ENCODE measurements at places on chromosomes 7 and 10. TPM values are rescaled to one million over a fixed set of nuclear protein-coding genes. Genes with fewer than 3 reads are reported as not detected.
A peak's percentile ranks its signal among the peaks of the same experiment; 100 is the strongest.

DNA sequence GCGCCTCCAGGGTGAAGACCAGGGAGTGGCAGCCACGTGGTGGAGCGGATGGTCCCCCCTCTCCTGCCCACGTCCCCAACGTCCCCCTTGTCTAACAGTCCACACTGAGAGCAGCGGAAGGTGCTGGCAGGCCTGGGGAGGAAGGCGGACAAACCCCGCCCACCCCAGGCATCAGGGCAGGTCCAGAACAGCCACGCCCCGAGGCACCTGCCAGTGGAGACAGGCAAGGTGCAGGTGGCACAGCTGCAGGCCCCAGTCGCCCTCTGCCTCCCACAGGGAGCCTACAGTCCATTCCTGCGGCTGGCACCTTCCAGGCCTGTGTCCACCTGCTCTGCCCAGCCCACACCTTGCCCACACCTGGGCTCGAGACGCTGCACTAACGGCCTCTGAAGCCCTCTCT, 24.9 kb downstream of the CYP2W1 start:
- no peaks in the 10 kb centered on the region for H3K4me1 ChIP-seq
- H3K4me3 ChIP-seq: no peak overlapping the region

DNA sequence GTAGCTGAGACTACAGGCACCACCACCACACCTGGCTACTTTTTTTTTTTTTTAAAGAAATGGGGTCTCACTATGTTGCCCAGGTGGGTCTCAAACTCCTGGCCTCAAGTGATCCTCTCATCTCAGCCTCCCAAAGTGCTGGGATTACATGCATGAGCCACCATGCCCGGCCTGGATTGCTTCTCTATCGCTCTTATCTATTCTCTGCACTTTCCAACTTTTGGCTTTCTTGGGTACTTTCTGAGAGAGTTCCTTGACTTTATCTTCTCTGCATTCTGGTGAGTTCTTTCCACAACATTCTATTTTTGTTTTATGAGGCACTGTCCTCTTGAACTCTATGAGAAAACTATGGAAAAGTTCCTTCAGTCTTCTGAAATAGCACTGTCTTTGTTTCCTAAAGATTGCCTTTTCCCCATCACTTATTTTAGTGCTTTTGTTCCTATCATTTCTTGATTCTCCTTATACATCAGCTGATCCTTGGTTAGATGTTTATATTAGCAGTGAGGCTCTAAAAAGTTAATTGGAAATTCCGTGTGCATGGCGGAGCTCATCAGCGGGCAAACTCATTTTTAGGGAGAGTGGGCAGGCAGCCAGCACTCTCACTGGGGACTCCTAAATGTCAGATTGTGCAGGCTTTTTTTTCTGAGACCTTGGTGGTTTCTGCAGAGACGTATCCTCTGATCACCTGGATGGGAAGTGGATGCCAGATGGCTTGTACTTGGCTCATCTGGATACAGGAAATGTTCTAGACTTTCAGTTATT, 43.9 kb downstream of the HIP1 start:
- no peak overlapping the region for H3K27ac ChIP-seq
- H3K4me3 ChIP-seq: no peak overlapping the region
- H3K27me3 ChIP-seq: peaks cover 3% of the 10 kb centered on the region

DNA sequence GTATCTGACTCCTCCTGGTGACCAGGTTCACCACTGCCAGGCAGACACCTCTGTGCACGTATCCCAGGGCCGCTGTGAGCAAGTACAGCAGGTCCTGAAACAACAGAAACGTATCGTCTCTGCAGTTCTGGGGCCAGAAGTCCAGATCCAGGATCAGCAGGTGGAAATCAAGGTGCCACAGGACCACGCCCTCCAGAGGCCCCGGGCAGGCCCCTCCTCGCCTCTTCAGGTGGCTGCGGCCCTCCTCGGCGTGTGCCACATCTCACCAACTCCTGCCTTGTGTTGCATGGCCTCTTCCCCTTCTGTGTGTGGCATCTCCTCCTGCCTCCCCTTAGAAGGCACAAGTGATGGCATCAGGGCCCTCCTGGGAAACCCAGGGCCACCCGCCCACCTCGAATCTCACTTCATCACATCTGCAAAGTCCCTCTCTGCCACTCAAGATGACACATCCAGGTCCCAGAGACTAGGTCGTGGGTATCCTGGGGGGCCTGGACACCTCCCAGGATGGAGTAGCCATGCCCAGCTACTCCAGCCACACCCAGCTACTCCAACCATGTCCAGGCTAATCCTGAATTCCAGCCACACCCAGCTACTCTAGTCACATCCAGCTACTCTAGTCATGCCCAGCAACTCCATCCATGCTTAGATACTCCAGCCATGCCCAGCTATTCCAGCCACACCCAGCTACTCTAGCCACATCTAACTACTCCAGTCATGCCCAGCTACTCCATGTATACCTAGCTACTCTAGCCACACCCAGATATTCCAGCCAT, 52.6 kb upstream of the DNAAF5 start:
- H3K36me3 ChIP-seq: peaks cover 32% of the 10 kb centered on the region
- no peaks in the 10 kb centered on the region for H3K27me3 ChIP-seq
- H3K4me3 ChIP-seq: no peak overlapping the region
- no peak for DNase-seq

- H3K27me3 ChIP-seq: peaks cover 1% of the 10 kb centered on the region
- H3K27ac ChIP-seq: no peak overlapping the region
- no peak for DNase-seq
- no peaks in the 10 kb centered on the region for H3K4me1 ChIP-seq
- no peaks in the 10 kb centered on the region for H3K36me3 ChIP-seq
Measured at GRCh38 chr7:70668606-70669358, 463.2 kb upstream of the GALNT17 start.

The CNNM1 gene
- 4.2 TPM for total RNA-seq

The MYL7 gene
- total RNA-seq: not detected

The SLC29A3 gene
- total RNA-seq: 2.8 TPM

DNA sequence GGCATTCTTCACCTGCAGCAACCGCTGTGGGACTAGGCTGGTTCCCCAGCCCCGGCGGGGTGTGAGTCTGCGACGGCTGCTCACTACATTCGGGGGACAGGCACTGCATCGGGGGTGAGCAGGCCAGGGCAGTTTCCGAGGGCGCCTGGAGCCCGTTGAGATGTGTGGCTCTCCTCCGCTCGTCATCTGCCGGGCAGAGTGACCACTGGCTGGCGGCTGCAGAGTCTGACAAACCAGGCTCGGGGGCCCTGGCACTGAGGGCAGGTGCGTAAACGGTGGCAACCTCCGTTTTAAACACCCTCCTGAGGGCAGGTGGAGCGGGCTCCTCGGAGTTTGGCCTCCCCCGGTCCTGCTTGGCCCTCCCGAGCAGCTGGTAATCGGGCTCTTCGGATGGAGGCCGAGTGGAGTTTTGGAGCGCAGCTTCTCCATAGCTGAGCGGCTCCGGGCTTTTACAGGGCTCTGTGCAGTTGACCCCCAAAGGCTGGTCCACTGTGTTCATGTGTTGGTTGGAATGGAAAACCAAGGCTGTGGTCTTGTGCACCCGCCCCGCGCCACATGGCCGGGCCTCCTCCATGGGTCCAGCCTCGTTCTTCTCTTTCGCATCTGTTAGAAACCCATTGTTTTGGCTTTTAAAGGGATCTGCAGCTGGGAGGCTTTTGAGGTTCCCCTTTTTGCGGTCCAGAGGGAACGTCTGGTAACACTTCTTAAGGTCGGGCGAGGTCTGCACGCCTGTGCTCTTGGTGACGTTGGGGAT, 20.9 kb downstream of the INSYN2A start:
- DNase-seq: no peak
- H3K27me3 ChIP-seq: no peaks in the 10 kb centered on the region
- H3K27ac ChIP-seq: no peak overlapping the region
- peaks cover 10% of the 10 kb centered on the region for H3K36me3 ChIP-seq

- H3K4me1 ChIP-seq: no peaks in the 10 kb centered on the region
- H3K27ac ChIP-seq: no peak overlapping the region
- no peak for DNase-seq
- H3K27me3 ChIP-seq: peaks cover 38% of the 10 kb centered on the region
- peak overlapping the region; percentile 73 for H3K4me3 ChIP-seq
- no peaks in the 10 kb centered on the region for H3K36me3 ChIP-seq
Measured at GRCh38 chr7:151276666-151277590, 28.4 kb upstream of the SMARCD3 start.

DNA sequence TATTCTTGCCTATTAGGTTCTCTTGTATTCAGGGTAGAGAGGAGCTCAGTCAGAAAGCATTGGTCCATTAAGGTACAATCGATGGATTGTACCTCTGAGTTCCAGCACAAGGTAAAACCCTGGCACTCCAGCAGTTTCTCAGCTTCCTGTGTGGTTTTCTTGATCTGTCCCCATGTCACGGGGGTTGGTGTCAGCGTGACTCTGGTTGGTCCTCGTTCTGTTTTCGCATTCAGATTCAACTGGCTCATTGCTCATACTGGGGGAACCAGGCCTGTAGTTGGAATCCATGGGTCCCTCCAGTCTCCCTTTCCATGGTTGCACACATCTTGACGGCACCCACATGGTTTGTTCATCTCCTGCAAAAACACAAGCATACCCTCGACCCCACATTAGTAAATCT, 32.7 kb upstream of the RASGEF1A start:
- H3K4me3 ChIP-seq: no peak overlapping the region
- no peak for DNase-seq
- no peak overlapping the region for H3K27ac ChIP-seq
- H3K36me3 ChIP-seq: no peaks in the 10 kb centered on the region
- peaks cover 64% of the 10 kb centered on the region for H3K27me3 ChIP-seq
- peaks cover 6% of the 10 kb centered on the region for H3K4me1 ChIP-seq

GRCh38 chr10:26479766-26480492, 41.8 kb downstream of the APBB1IP start:
- no peak for DNase-seq
- H3K27ac ChIP-seq: peak overlapping the region; percentile 45
- no peak overlapping the region for H3K4me3 ChIP-seq
- H3K4me1 ChIP-seq: peaks cover 42% of the 10 kb centered on the region

The BTBD16 gene
- not detected for total RNA-seq

The EN2 gene
- total RNA-seq: not detected

The SLC13A1 gene
- total RNA-seq: not detected

The AGAP9 gene
- total RNA-seq: 2.3 TPM

DNA sequence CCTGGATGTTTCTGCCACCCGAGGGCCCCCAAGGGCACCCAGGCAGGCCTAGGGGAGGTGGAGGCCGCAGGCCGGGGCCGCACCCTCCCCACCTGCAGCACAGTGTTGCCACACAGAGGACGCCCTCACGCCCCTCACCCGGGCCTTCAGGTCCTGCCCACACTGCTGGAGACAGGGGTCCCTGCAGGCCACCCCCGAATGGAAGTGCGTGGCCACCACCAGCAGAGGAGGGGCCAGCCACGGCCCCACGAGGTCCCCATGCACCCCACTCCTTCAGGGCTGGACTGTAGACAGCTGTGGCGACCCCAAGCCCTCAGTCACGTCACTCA, 35.4 kb downstream of the ADAP1 start:
- peaks cover 3% of the 10 kb centered on the region for H3K27me3 ChIP-seq
- H3K4me3 ChIP-seq: no peak overlapping the region
- DNase-seq: no peak
- H3K36me3 ChIP-seq: no peaks in the 10 kb centered on the region
- no peak overlapping the region for H3K27ac ChIP-seq
- no peaks in the 10 kb centered on the region for H3K4me1 ChIP-seq

The MINDY4 gene
- total RNA-seq: 2.8 TPM

- no peaks in the 10 kb centered on the region for H3K36me3 ChIP-seq
- H3K27me3 ChIP-seq: no peaks in the 10 kb centered on the region
- H3K4me1 ChIP-seq: no peaks in the 10 kb centered on the region
- no peak overlapping the region for H3K4me3 ChIP-seq
- DNase-seq: no peak
- no peak overlapping the region for H3K27ac ChIP-seq
Measured at GRCh38 chr7:17207220-17207619, 91.2 kb upstream of the AHR start.

DNA sequence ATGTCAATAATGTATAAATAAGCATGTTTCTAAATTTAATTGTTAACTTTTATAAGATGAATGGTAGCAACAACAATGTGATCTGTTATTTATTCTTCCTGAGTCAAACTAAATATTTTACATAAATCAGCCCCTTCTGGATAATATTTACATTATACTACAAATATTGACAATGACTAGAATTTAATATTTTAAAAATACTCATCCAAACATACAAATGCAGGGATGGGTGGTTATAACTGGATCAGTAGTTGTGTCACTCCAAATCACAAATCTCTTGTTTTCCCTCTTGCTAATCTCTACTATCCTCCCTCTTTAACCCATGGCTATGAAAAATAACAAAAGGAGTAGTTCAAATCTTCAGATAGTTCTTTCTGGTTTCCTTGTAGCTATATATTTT, 407.0 kb downstream of the HTR7 start:
- H3K36me3 ChIP-seq: no peaks in the 10 kb centered on the region
- DNase-seq: no peak
- no peaks in the 10 kb centered on the region for H3K27me3 ChIP-seq

GRCh38 chr10:42932116-42932515, 144.8 kb upstream of the RET start:
- no peak overlapping the region for H3K4me3 ChIP-seq
- no peaks in the 10 kb centered on the region for H3K4me1 ChIP-seq
- no peak for DNase-seq
- no peak overlapping the region for H3K27ac ChIP-seq
- peaks cover 30% of the 10 kb centered on the region for H3K27me3 ChIP-seq

DNA sequence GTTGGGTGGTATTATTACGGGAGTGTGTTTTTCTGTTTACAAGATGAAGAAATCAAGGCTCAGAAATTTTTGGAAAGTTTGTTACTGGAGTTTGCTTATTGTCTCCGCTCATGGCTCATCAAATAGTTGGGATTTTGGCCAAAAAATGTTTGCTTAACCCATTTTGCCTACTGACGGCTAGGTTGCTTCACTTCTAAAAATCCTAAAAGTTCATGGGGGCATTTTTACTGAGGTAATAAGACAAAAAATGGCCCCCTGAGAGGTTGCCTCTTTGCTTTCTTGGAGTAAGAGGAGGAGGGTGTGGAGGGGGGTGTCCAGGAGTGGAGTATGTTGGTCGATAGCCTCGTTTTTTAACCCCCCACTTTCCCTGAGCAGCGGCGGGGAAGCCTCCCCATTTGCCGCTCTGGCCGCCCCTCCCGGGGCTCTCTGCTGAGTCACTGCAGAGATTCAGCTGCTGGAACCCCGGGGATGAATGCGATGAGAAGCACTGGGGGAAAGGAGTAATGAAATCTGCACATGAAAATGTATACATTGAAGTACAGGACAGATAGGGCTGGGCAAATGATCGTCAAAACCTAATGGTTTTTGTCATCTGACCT, 1.5 kb downstream of the MEST start:
- peaks cover 29% of the 10 kb centered on the region for H3K4me1 ChIP-seq
- H3K4me3 ChIP-seq: peak overlapping the region; percentile 67
- H3K27ac ChIP-seq: no peak overlapping the region
- DNase-seq: no peak
- no peaks in the 10 kb centered on the region for H3K36me3 ChIP-seq
- peaks cover 23% of the 10 kb centered on the region for H3K27me3 ChIP-seq

GRCh38 chr10:112314822-112315474, 31.7 kb downstream of the TECTB start:
- H3K4me3 ChIP-seq: no peak overlapping the region
- H3K4me1 ChIP-seq: peaks cover 22% of the 10 kb centered on the region
- H3K27me3 ChIP-seq: peaks cover 18% of the 10 kb centered on the region
- peak; percentile 60 for DNase-seq
- no peak overlapping the region for H3K27ac ChIP-seq
- H3K36me3 ChIP-seq: no peaks in the 10 kb centered on the region

Measured in HFFc6 (cell line).